ENCODE measurements at places on chromosomes 5 and 9.

DNA sequence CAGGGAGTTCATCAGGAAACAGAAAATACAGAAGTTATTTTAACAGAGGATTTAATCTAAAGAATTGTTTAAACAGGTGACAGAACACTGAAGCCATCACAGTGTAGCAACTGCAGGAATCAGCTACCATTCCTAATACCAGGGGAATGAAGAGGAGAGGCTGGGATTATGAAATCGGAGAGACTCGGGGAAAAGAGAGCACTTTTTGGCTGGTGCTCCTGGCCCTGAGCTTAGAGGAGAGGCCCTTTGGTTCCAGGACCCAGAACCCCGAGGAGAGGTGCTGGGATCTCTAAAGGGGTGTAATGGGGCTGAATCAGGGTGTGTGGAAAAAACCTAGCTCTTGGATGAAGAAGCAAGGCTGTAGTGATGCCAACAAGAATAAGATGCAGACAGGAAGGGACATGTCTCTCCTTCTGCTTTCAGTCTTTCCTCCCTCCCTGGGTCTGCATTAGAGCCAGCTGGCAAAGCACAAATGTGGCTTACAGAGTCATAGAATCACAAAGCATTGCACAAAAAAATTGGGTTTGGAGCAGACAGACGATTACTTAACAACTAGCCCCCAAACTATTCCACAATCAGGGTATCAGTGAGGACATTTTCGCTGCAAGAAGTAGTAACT lies 11.6 kb upstream of the SFXN1 start:
- no peak for DNase-seq

DNA sequence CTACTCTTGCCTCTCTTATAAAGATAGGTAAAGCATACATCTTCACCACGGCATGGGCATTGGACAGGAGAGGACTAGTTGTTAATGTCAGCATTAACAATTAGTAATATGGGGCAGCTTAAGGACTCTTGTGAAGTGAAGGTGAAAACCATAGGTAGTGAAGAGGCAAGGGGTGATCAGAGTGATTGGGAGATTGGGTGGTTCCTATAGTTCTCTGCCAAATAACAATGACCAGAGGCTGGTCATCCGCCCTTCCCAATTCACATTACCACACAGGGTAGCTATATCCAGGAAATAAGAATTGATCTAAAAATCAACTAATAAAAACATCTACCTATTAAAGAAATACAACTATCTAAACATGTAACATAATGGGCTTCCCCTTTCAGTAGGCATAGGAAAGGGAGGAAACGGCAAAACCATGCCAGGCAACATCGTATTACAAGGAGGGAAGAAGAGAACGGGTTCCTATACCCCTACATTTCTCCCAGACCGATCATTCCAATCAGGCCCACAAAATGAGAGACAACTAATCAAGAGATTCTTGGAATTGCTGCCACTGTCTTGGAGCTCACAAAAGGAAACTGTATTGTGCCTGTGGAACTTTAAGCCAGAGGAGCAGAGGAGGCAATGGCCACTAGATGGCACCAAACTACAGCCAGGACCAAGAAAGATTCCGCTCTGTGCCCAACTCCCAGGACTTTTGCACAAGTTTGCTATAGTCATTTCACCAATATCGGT lies 121.6 kb downstream of the FBXL17 start:
- DNase-seq: peak; percentile 29

- DNase-seq: no peak
These were observed 26.8 kb downstream of the TDRD7 start for GRCh38 chr9:97438666-97439065.

- DNase-seq: no peak
These were observed 98.2 kb upstream of the RPS23 start for GRCh38 chr5:82376307-82376706.

GRCh38 chr5:87132696-87133095 lies 135.0 kb upstream of the RASA1 start:
- no peak for DNase-seq

- no peak for DNase-seq
These were observed 2.0 kb downstream of the IL31RA start for GRCh38 chr5:55853041-55853670.

DNA sequence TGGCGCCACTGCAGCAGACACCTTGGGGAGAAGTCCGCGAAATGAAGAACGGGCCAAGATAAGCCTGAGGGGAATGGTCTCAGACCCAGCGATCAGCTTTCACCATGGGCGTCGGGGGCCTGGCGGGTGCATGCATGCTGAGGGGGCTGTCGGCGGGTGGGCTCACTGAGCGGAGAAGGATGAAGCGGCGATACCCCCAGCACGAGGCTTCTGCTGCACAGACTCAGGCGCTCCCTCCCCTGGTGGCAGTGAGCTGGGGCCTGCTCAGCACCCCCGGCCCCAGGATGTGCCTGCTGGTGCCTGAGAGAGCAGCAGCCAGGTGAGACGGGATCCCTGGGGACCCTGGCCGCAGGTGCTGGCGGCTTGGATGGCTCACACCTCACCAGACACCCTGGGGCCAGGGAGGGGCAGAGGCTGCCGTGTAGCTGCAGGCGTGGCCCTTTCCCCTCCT lies 31.2 kb downstream of the CEP72 start:
- no peak for DNase-seq

DNA sequence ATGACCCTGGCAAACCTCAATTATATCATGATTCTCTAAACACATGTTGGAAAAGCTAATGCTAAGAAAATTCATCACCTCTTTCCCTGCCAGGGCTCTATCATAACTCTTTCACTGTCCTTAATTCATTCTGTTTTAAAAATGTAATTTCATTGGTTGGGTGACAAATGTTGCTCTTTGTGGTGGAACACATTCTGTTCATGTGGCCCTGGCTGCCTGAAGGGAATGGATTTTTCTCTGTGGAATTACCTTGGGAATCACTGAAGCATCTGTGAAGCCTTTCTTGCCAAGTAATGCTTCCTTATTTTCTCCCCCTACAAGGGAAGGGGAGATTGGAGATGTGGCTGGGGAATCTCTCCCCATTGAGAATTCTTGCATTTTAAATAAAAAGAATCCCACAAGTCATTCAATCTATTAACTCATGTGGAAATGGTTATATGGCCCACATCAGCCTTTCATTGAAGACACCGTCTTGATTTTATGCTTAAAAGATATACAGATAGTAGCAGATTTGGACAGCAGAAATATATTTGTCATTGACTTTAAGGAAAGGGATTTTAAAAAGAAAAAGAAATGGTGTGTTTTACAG lies 201.8 kb upstream of the NMUR2 start:
- DNase-seq: no peak

DNA sequence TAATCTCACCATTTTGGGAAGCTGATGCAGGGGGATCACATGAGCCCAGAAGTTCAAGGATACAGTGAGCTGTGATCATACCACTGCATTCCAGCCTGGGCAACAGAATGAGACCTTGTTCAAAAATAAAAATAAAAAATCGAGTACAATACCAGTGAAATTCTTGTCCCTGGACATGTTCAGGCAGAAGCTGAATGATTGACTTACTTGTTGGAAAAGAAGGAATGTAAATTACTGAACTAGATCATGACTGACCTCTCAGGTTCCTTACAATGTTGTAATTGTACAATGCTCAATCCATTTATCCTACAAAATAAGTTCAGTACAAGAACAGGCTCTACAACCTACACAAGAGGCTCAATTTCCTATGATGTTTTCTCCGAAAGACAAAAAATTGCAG lies 1010.4 kb downstream of the TLE1 start:
- no peak for DNase-seq

DNA sequence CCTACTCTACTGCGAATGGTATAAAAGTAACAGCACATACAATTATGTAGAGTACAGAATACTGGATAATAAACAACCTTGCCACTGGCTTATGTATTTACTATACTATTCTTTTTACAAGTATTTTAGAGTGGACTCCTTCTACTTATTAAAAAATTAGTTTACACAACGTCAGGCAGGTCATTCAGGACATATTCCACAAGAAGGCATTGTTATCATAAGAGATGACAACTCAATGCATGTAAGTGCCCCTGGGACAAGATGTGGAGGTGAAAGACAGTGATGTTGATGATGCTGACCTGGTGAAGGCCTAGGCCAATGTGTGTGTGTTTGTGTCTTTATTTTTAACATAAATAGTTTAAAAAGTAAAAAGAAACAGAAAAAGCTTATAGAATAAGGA lies 421.7 kb downstream of the CDH12 start:
- no peak for DNase-seq

GRCh38 chr5:74624501-74624900 lies 16.0 kb downstream of the ENC1 start:
- no peak for DNase-seq

DNA sequence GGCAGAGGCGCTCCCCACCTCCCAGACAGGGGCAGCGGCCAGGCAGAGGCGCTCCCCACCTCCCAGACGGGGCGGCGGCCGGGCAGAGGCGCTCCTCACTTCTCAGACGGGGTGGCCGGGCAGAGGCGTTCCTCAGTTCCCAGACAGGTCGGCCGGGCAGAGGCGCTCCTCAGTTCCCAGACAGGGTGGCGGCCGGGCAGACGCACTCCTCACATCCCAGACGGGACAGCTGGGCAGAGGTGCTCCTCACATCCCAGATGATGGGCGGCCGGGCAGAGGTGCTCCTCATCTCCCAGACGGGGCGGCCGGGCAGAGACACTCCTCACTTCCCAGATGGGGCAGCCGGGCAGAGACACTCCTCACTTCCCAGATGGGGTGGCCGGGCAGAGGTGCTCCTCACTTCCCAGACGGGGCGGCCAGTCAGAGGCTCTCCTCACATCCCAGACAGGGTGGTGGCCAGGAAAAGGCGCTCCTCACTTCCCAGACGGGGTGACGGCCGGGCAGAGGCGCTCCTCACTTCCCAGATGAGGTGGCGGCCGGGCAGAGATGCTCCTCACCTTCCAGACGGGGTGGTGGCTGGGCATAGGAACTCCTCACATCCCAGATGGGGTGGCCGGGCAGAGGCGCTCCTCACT lies 75.1 kb downstream of the CARTPT start:
- DNase-seq: no peak

- DNase-seq: no peak
These were observed 95.0 kb upstream of the SLC25A48 start for GRCh38 chr5:135739383-135739981.

- DNase-seq: no peak
These were observed 153.8 kb upstream of the RASA1 start for GRCh38 chr5:87113861-87114260.

- no peak for DNase-seq
These were observed 2.7 kb downstream of the CCL27 start for GRCh38 chr9:34659592-34660253.

DNA sequence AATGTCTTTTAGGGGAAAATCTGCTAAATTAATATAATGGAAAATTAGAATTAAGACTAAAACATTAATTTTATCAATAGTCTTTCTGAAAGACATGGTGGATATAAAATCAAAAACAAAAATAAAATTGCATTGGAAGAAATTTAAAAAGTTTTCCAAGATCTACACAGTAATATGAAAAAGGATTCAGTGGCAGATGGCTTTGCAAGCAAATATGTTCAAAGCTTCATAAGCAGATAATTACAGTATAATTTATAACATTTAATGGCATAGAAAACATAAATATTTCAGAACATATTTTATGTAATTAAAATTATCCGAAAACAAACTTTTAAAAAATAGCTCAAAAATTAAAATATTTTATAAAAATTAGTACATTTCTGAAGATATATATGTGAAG lies 512.4 kb upstream of the CYLC2 start:
- no peak for DNase-seq

- no peak for DNase-seq
These were observed 615 bp downstream of the RACK1 start for GRCh38 chr5:181243018-181243563.

GRCh38 chr9:93324191-93324834 lies 127.2 kb upstream of the FAM120A start:
- DNase-seq: no peak

- DNase-seq: no peak
These were observed 74.5 kb downstream of the XRCC4 start for GRCh38 chr5:83151821-83152220.

DNA sequence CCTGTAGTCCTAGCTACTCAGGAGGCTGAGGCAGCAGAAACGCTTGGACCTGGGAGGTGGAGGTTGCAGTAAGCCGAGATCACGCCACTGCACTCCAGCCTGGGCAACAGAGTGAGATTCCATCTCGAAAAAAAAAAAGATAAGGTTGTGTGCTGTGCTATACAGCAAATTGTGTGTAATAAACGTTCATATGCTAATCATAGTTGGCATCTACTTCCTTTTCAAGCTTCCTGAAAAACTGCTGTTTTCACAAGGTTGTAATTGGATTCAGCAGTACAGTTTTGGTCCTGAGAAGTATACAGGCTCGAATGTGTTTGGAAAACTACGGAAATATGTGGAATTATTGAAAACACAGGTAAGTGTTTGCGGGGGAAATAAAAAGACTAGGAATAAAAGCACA lies 25.5 kb downstream of the OTULINL start:
- DNase-seq: no peak

DNA sequence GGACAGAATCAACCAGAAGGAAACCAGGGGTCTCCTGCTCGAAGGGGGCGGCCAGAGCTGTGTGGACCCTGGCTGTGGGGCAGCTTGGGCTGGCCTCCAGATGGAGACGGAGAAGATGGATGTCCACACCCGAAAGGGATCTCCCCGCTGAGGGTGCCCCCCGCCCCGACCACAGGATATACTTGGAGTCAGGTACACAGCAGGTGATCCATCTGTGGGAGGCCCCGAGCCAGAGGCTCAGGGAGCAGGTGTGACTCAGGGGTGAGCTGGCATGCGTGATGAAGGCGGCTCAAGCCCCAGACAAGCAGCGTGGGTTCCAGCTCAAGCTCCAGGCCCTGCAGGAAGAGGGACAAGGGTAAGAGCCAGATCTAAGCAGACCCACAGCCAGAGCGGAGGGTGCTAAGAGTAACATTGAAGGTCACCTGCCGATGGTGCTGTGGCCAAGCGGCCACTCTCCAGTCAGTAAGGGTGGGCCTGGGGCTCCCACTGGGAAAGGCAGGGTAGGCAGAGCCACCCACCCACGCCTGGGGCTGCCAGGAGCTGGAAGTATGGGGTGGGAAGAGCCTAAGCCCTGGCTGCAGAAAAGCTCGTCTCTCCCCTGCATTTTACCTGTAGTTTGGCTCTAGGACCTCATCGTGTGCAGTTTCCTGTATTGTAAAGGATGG lies 30.6 kb upstream of the MVB12B start:
- DNase-seq: no peak

DNA sequence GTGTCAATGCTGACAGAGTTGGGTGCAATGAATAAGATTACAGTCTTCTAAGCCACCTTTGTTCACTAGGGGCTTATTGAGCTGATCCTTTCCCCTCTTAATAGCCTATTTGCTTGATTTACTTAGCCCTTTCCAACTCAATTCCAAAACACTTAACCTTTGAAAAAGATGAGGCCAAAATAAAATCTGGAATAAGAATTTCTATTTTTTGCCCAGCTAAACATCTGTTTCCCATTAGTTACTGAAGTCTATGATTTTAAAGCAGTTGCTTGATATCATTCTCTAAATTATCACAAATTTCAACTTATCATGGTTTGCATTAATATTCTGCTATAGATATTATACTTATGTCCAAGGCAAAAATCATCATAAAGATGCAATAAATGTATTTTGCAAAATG lies 1272.0 kb upstream of the ACO1 start:
- no peak for DNase-seq

GRCh38 chr5:72812488-72812887 lies 4.0 kb upstream of the TNPO1 start:
- DNase-seq: no peak
